ENCODE measurements at places on chromosomes 12 and 14. TPM values are rescaled to one million over a fixed set of nuclear protein-coding genes. Genes with fewer than 3 reads are reported as not detected.

DNA sequence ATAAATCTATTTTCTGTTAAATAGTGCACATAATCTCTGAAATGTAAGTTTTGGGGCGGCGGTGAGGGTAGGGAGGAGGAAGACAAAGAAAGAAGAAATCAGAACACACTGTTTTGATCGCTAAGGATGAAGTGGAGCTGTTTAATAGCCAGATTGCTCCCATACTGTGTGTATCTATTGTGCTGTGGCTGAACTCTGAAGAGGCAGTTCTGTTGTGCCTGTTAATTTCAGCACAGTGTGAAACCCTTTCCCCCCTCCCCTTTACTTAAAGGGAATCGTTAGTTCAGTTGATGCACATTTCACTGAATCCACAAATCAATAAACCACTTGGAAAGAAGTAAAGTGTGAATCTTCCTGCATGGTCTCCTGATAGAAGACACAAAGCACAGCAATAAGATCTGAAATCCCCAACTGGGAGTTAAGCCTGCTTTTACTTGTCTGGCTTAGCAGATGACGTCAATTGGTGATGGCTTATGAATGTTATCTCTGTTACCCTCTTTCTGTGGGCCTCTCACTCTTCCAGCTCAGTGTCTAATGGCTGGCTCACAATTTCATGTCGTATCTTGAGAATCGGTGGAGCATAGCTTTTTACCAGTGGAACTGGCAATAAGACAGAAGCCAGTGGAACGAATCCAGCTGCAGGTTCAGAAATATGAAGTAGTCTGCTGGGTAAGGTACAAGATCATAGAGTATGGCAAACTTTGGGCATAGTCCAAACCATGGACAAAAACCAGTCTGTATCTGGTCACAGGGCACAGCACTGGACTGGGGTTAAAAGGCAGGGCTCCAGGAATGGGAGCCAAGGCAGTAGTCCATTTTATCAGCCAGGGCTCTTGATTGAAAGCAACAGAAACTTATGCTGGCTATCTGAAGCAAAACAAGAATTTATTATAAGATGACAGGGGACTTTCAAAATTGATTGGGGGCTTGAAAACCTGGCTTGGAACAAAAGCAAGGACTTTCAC lies 413.5 kb upstream of the SEL1L start:
- no peak for DNase-seq

- DNase-seq, result peak; percentile 2
Measured at GRCh38 chr12:100987552-100988521, 193.3 kb downstream of the ANO4 start.

Gene DDX23
- 129 TPM for total RNA-seq

GRCh38 chr14:70108419-70108818 lies 80.3 kb downstream of the SLC8A3 start:
- DNase-seq, result no peak

GRCh38 chr12:22082190-22082701 lies 36.2 kb downstream of the CMAS start:
- no peak for DNase-seq

Gene DNAJC22
- not detected for total RNA-seq

GRCh38 chr12:127893895-127894609 lies 372.9 kb upstream of the TMEM132C start:
- no peak for DNase-seq
